Astrocyte of the cerebellum (primary cell): ENCODE measurements at places on chromosomes 7 and 10.

GRCh38 chr7:94276027-94276426, 118.7 kb upstream of the COL1A2 start:
- no peak for DNase-seq

DNA sequence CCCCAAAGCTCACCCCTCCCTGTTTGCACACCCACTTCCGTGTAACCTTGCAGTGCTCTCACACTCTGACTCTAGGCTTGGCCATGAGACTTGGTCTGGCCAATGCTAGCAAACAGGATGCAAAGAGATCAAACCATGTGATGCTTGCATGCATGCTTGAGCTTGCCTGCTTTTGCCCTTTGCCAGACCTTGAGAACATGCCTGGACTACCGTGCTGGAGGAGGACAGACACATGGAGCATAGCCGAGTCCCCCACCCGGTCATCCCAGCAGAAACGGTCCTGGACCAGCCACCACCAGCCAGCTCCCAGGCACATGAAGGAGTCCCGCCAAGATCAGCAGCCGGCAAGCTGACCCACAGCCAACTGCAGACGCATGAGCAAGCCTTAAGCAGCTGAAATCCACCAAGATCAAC, 23.4 kb downstream of the PYROXD2 start:
- no peak for DNase-seq

DNA sequence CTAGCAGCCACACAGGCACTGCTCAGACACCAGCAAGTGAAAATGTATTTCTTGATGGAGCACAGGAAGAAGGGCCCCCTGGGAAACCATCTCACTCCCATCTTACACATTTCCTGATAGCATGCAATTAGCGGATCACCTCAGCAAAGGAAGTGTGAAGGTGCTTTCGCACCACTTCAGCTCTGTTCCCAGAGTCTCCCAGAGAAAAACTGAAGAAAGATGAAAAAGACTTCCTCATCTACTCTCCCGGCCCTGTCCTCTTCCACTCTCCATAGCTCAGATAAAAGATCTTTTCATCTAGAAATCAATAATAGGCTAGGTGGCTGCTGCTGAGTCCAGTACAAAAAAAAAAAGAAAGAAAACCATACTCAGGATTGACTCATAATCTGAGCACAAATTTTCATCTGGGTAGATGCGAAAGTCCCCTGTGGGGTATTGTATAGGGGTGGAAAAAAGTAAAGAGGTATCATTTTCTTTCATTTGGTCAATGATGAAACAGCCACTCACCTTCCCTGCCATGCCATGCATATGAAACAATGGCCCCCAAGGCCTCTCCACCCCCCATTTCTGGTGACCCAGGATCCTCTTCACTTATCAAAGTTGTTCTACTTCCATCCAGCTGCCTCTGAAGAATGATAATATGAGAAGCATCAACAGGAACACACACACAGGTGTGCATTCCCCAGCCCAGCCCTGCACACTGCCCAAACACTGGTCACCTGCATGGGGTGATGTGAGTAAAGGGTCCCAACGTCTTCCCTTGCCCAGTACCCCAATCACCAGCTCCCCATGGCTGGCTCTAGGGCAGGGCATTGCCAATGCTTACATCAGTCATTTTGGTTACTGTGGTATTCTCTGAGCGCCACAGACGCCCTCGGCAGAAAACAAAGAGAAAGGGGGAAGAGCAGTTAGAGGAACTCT, 48.8 kb upstream of the DGKI start:
- DNase-seq, result no peak

- no peak for DNase-seq
Measured at GRCh38 chr7:90621747-90622140, 25.6 kb downstream of the CDK14 start.

DNA sequence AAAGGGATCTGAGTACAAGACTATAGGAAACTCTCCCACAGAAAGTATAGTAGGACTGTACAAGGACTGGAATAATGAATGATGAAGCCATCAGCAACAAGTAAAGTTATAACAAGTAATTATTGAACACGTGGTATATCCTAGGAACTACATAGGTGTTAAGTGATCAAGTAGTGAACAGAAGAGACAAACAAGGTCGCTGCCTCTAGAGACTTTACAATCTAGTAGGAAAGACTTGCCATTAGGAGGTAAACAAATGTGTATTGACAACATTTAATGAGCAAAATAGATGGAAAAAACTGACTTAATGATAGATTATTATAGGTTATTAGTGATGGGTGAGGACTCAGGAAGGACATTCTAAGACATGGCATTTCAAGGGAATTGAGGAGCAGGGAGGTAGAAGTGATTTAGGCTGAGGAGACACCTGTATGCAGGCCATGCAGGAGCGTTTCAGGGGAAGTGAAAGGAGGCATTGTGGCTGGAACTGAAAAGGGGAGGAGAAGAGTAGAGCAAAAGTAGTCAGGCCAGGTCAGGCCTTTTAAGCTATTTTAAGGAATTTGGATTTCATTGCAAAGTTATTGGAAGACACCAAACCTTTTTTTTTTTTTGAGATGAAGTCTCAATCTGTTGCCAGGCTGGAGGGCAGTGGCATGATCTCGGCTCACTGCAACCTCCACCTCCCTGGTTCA, 8.5 kb upstream of the GLCCI1 start:
- no peak for DNase-seq
